ENCODE measurements at places on chromosomes 12 and 14.

DNA sequence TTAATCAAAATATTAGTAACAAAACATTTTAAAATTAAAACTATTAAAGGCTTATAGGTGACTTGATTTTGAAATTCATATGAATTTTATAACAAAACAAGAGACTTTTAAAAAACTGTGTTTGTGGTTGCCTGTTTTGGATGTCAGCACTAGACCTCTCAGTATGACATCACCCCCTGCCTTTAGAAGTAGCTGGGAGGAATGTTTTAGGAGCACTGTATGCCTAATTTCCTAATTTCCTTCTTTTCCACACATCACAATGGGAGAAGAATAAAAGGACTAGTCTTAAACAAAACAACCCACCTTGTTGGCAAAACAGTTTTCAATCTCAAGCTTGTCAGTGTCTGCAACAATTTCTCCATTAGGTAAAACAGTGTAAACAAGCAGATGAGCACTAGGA lies 48.1 kb upstream of the PZP start:
- DNase-seq = no peak

- DNase-seq = no peak
These were observed 35.9 kb downstream of the TESC start for GRCh38 chr12:117063162-117063911.

DNA sequence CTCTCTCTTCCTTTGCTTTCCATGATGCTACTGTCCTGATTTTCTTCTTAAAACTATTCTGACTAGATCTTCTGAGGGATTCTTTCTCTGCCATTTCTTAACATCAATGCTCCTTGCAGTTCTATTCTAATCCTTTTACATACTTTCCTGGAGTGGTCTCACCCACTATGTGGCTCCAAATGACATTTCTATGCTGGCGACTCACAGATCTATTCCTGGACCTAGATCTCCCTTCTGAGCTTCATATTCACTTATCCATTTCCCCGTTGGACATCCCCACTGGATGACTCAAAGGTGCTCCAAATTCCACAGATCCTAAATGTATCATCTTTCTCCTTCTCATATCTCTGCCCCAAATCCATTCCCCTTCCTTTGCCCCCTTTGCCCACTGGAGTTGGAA lies 4.1 kb downstream of the TEP1 start:
- DNase-seq = no peak

GRCh38 chr14:99356031-99356608 lies 84.1 kb upstream of the BCL11B start:
- no peak for DNase-seq

DNA sequence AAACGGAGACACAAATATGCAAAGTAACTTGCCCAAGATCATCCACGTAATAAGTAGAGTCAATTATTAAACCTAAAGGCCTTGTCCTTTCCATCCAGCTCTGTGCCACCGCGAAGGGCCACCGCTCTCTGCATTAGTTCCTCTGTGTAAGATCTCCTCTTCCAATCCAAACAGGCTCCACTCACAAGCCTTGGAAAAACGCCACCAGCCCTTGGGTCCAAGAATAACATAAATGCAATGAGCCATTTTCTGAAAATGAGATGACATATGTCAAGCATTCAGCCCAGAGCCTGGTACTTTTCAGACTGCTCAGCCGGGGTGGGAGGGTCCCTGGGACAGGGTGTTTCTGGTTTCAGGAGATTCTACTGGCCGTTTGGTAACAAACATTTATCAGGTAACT lies 30.0 kb downstream of the DGLUCY start:
- DNase-seq = no peak

DNA sequence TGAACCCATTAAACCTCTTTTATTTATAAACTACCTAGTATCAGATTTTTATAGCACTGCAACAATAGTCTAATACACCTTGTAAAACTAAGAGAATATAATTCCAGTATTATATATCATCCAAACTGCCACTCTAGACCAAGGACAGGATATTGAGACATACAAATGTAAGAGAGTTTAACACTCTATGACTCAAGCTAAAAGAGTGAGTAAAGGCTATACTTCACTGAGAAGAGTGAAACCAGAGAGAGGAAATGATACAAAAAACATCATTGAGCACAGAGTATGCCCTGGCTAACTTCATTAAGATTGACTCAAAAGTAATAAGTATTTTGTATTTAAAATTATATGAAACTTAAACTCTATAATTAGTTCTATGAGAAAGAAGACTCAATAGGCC lies 1951.9 kb upstream of the SEL1L start:
- no peak for DNase-seq

DNA sequence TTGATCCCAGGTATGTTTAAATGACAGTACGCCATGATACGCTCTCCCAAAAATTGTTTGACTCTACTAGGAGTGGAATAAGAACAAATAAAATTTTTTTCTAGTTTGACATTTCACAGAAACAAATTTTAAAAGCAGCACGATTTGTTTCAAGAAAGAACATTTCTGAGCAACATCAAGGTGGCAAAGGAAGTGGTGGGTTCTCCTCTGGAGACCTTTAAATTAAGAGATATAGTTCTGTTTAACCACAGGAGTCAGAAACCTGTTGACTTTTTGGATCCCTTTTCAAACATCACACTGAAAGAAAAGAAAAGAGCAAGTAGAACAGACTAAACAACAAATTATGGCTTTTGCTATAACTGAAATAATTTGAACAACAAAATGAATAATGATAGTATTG lies 2.5 kb upstream of the SLC6A13 start:
- DNase-seq = no peak

DNA sequence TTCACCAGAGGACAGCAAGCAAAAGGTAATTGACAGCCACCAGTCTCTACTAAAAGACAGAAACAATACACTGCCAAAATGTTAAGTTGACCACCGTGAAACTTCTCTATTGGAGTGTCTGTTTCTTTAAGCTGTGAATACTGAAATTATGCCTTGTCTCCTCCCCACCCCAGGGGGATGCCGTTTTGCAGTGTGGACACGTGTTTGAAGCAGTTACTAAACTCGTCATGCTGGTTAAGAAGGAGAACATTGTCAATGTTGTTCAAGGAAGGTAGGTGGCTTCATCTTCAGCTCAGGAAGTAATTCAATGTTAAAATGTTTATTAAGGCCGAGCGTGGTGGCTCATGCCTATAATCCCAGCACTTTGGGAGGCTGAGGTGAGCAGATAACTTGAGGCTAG lies 32.8 kb downstream of the KCTD10 start:
- DNase-seq = no peak

- DNase-seq = no peak
These were observed 35.8 kb downstream of the SPATA7 start for GRCh38 chr14:88421286-88421685.

- DNase-seq = no peak
These were observed 58.8 kb upstream of the LTA4H start for GRCh38 chr12:96094201-96094600.
